Left colon (tissue), 2 donors: ENCODE measurements at places on chromosomes 4 and X. TPM values are rescaled to one million over a fixed set of nuclear protein-coding genes. Genes with fewer than 3 reads are reported as not detected.
A peak's percentile ranks its signal among the peaks of the same experiment; 100 is the strongest.

DNA sequence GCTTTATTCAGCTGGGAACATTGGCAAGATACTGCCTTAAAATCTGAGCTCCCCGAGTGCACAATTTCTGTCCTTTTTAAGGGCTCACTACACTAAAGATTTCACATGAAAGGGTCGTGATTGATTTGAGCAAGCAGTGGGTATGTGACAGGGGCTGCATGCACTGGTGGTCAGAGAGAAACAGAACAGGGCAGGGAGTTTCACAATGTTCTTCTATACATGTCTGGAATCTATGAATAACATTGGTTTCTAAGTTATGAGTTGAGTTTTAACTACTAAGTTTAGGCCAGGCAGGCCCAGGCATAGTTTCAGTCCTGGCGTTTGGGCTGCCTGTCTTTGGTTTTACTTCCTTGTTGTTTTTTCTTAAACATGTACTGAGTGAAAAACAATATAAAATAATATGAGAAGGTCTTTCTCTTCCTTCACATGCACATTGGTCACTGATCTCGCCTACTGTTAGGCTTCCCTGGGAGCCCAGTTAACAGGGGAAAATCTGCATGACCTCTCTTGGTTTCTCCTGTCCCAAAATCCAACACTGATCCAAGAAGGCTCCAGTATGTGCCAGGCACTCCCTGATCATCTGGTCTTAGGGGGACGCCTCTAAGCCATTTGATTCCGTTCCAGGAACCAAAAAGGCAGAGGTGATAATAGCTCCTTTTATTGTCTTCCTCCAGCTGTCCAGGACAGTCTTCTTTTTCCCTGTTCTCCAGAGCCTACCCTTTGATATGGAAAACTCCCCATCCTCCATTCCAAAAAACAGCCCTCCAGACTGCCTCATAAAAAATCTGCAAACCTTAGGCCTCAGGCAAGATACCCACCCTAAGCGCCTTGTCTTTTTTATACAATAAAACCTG is at the start of gene UGT2B17:
Gene UGT2B17 (minus strand): TSS at position 51 of the 854 bp plus-strand sequence. CDS start 7,838 bp downstream, outside the sequence.
- no peak for DNase-seq

- peak; percentile 67 for DNase-seq
Measured at GRCh38 chrX:16870862-16871815, 977 bp upstream of the RBBP7 start.

GRCh38 chr4:157674699-157675098 is 454.2 kb downstream of the GRIA2 start:
- no peak for DNase-seq

Gene MAOB
- total RNA-seq: 12.3 TPM

DNA sequence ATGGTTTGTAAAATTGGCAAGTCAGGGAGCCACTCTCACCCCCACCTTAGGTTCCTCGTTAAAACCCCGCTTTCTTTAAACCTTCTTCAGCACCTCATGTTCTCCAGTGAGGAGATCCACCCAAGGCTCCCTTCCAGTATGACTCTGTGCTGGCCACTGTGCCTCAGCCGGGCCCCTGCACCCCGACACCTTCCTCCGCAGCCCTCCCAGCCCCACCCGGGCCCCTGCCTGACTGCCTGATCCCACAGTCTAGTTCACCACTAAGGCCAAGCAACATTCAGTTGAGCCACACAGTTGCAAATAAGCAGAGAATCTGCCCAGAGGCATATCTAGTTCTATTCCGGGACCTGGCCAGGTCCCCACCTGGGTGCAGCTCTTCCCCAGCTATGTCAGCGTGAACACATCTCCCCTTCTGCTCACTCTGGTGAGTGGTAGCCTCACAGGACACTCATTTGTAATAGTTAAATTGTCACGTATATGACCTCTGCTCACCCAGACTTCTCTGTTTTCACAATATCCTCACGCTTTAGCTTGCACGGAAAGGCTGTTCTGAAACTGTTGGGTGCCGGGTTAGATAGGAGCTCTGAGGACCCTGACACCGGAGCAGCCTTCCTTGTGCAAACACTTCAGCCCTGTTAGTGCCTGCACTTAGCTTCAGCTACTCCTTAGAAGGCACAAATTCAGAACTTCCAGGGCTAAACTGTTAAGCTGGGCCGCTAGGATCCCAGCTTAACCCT is 146.8 kb downstream of the DCTD start:
- DNase-seq: no peak

- DNase-seq: no peak
Measured at GRCh38 chr4:34619531-34620162, 1624.7 kb downstream of the ARAP2 start.

- DNase-seq: no peak
Measured at GRCh38 chr4:184401397-184402171, 72.8 kb downstream of the IRF2 start.

- DNase-seq: no peak
Measured at GRCh38 chr4:87209696-87210095, 10.7 kb downstream of the KLHL8 start.

Gene ZIC3
- total RNA-seq: not detected

GRCh38 chrX:74133156-74133796 is 170.7 kb upstream of the ZCCHC13 start:
- no peak for DNase-seq

GRCh38 chr4:23920296-23920695 is 30.4 kb upstream of the PPARGC1A start:
- no peak for DNase-seq

DNA sequence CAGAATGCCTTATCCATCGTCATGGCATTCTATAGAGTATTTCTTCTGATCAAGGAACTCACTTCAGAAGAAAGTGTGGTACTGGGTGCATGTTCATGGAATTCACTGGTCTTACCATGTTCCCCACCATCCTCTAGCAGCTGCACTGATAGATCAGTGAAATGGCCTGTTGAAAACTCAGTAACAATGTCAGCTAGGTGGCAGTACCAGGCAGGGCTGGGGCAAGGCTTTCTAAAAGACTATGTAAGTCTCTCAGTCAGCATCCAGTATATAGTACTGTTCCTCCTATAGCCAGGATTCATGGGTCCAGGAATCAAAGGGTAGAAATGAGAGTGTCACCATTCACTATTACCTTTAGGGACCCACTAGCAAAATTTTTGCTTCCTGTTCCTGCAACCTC is 15.8 kb upstream of the LDB2 start:
- DNase-seq: no peak

Gene TMEM31
- not detected for total RNA-seq

Gene PDZD4
- total RNA-seq: 3.8 TPM

DNA sequence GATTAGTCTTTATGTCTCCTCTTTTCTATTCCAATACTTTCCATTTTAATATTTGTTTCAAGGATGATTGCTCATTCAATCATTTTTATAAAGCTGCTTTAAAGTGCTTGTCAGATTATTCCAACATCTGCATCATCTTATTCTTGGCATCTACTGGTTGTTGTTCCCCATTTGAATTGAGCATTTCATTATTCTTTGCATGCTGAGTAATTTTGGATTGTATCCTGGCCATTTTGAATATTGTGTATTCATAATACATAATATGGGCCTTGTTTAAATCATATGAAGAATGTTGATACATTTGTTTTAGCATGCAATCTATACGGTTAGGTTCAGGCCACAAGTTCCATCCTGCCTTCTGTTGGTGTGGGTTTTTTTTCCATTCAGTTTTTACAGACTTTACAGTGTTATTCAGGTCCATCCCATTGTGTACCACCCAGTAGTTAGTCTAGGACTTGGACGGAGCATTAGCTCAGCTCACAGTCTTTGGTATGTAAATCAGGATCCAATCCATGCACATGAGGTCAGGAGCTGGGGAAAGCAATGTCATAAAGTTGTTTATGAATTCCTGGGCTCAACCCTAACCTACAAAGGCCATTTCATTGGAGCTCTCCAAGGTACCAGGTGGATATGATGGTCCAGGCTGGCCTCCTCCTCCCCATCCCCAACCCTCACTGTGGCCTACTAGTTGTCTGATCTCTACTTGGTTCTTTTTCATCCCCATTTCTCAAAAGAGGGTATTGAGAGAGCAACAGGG is 20.3 kb downstream of the RGN start:
- DNase-seq: no peak

Gene SMARCA1
- total RNA-seq: 7.0 TPM

Gene HPGDS
- 2.9 TPM for total RNA-seq

DNA sequence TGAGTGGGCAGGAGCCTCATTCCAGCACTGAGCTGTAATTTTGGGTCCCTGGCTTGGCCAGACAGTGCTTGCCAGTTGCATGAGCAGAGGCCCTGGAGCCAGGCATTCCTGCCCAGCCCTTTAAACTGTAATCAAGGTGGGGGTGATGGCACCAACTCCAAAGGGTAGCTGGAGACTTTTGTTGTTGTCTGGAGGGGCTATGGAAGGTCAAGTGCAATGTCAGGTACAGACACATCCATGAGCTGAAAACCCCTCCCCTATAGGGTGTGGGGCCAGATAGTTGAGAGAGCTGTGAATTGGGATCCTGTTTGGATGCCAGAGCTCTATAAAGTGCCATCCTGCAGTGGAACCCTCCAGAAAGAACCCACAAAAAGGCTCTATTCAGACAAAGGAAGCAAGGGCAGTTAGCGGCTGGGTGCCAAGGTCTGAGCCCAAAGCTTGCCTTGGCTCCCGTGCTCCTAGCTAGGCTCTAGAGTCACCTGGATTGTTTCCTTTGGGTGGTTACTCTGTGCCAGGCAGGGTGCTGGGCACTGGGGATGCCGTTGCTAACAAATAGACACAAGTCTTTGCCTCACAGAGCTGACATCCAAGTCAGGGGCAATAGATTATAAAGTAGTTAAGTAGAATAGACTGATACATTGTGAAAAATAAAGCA is 163.0 kb downstream of the EFNB1 start:
- DNase-seq: no peak

Gene PNMA5
- total RNA-seq: not detected

DNA sequence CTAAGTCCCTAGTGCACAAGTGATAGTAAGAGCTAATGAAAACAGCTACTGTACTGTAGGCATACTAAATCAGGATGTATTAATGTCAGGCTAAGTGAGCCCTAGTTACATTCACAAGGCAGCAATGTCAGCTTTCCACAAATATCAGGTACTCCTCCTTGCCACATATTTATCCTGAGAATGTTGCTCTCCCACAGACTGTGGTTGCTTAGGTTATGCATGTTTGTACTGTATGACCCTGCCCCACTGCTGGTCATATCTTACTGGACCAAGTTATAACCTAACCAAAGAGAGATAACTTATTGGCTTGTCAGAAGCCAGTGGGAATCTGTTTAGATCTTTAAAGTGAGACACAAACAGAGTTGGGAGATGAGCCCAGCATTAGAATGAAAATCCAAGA is 241.0 kb downstream of the SLC39A8 start:
- DNase-seq: no peak

Gene PNCK
- total RNA-seq: 14.2 TPM

DNA sequence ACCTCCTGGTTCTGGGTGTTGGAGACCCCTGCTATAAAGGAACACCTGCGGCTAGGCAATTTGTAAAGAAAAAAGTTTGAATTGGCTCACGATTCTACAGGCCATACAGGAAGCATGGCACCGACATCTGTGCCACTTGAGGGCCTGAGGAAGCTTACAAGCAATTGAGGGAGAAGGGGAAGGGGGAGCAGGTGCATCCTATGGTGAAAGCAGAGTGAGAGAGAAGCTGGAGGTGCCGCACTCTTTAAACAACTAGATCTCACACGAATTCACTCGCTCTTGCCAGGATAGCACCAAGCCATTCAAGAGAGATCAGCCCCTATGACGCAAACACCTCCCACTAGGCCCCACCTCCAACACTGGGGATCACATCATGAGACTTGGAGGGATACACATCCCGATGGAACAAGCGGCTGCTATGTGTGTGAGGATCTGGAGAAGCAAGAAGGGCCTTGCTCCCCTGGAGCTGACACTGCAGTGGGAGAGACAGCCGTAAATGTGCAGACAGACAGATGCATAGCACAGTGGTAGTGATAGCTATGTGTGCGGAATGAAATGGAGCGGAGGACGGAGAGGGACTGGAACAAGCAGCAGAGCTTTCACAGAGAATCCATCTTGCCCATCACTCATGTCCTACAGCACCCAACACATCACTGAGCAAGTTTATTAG is 60.7 kb upstream of the HELT start:
- no peak for DNase-seq

Gene TRMT10A
- 7.1 TPM for total RNA-seq

Gene SPANXD
- total RNA-seq: not detected

GRCh38 chrX:30876367-30876766 is 12.7 kb downstream of the TAB3 start:
- no peak for DNase-seq

Gene GRID2
- total RNA-seq: not detected

Gene CITED1
- total RNA-seq: 0.67 TPM

- no peak for DNase-seq
Measured at GRCh38 chr4:43223820-43224219, 331.3 kb downstream of the GRXCR1 start.

GRCh38 chr4:85932500-85933290 is 427.2 kb downstream of the MAPK10 start:
- DNase-seq: no peak

DNA sequence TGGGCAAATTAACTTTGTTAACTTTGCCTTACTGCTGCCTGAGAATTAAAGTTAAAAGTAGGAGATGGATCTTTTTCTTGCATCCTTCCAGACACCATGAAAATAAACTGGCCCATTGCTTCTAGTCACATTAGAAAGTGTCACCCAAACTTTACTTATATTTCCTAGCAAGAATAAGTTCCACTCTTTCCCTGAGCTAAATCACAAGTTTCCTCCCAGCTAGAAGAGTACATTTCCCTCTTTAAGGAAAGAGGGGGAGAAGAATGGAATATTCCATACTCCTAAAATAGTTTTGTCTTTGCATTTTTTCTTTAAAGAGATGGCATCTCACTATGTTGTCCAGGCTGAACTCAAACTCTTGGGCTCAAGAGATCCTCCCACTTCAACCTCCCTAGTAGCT is 53.8 kb downstream of the TMEM150C start:
- DNase-seq: no peak

- DNase-seq: no peak
Measured at GRCh38 chr4:16000708-16001483, 37.9 kb upstream of the FGFBP2 start.

DNA sequence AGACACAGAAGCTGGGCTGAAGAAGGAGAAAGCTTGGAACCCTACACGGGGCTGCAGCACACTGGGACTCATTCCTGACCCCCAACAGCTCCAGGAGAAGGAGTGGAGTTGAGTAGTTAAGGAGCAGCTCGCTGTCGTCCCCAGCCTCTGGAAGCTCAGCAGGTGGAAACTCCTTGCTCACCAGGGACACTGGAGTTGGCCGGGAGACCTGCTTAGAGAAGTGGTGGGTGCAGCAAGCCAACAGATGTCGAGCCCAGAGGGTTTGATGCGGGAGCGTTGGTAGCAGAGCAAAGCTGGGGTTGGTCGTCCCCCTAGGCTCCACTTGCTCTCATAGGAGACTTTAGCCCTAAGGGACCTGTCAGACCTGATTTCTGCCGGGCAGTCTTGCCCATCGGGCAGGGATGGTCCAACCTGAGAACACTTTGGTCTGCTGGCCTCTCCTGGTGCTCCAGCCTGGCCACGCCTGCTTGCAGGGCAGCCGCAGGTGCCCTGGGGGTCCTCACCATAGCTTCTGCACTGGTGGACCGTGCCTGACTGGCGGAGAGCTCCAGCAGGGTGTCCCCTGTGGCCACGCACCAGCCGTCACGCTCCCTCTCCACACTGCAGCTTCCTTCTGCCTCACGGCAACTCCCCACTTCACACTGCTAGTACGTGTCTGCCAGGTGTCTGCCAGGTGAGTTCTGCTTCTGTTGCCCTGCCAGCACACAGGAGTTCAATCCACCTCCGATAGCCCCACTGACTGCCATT is 353.7 kb downstream of the GASK1B start:
- no peak for DNase-seq

- DNase-seq: no peak
Measured at GRCh38 chr4:13483136-13483767, 888 bp downstream of the RAB28 start.
